ENCODE measurements at places on chromosomes 4 and X.

GRCh38 chr4:156948738-156949137, 22.9 kb downstream of the PDGFC start:
- no peak for DNase-seq

GRCh38 chr4:2389691-2390090, 28.8 kb downstream of the ZFYVE28 start:
- no peak for DNase-seq

DNA sequence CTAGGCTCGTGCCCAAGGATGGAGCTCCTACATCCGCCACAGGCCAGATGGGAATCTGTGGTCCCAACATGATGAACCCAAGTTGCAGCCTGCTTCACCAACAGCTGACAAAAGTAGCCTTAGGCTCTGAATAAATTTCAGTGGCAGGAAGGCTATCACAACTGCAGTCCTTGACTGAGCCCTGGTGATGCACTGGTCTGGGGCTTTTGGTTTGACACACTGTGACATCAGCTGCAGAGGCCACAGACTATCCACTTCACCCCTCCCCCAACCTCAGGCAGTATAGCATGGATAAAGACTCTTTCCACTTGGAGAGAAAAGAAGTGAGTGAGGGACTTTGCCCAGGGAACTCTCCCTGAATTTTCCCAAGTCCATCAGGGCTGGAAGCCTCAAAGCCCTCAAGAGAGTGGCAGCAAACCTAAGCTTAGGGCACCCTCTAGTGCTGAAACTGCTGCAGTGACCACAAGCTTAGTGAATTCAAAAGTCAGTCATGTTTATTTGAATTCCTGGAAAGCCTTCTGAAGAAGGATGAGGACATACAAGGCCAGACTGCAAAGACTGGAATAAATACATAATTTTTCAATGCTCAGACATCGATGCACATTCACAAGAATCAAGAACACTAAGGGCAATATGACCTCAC, 135.0 kb upstream of the TENT5D start:
- DNase-seq: no peak

- no peak for DNase-seq
Measured at GRCh38 chrX:50111742-50112141, 89.1 kb downstream of the AKAP4 start.

DNA sequence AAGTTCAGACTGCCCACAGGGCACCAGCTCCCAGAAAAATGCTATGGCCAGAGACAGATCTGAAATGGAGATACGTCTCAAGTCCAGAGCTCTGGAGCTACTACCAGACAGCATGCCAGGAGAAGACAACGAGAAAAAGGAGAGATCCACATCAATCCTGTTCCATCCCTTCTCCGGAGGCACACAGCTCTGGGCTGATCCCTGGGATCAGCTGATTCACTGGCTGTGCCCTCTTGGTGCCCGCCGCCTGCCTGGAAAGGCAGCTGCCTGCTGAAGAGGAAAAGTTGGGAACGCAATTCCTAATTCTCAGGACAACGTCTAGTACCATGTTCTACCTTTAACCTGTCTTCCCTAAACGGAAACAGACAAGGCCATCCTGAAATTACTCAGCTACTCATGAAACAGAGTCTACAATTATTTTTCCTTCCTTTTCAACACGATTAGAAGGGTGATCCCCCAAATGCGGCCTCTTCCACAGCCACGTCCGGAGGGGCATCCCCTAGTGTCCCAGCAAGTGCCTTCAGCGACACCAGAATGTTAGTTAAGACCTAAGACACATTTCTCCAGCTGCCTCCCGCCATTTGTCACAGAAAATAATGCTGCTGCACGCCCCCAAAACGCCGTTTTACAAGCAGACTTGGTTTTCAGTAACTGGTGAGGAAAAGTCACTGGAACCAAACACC, 2.4 kb downstream of the ZFYVE28 start:
- no peak for DNase-seq

DNA sequence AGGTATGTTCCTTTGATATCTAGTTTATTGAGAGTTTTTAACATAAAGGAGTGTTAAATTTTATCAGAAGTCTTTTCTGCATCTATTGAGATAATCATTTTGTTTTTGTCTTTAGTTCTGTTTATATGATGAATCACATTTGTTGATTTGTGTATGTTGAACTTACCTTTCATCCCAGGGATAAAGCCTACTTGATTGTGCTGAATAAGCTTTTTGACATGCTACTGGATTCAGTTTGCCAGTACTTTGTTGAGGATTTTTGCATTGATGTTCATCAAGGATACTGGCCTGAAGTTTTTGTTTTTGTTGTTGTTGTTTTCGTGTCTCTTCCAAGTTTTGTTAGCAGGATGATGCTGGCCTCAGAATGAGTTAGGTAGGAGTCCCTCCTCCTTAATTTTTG, 10.8 kb upstream of the AFM start:
- DNase-seq: no peak

DNA sequence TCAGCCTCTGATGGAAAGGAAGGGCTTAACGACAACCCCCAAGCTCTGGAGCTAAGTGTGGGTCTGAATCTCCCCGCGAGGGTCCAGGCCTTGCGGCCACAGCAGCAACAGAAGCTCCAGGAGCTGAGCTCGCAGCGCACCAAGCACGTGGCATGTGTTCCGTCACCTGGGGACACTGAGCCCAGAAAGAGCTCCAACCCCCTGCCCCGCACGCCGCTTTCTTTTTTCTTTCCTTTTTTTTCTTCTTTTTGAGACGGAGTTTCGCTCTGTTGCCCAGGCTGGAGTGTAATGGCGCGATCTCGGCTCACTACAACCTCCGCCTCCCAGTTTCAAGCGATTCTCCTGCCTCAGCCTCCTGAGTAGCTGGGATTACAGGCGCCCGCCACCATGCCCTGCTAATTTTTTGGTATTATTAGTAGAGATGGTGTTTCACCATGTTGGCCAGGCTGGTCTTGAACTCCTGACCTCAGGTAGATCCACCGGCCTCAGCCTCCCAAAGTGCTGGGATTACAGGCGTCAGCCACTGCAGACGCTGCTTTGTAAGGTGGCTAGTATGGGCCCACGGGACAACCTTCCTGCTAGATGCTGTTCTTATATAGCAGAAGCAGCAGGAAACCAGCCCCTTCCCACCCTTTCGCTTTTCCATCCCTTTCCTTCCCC, 685 bp upstream of the TNIP2 start:
- DNase-seq: no peak

GRCh38 chr4:61785761-61786160, 585.6 kb downstream of the ADGRL3 start:
- DNase-seq: no peak

- DNase-seq: no peak
Measured at GRCh38 chr4:169416997-169417396, 146.2 kb upstream of the SH3RF1 start.

DNA sequence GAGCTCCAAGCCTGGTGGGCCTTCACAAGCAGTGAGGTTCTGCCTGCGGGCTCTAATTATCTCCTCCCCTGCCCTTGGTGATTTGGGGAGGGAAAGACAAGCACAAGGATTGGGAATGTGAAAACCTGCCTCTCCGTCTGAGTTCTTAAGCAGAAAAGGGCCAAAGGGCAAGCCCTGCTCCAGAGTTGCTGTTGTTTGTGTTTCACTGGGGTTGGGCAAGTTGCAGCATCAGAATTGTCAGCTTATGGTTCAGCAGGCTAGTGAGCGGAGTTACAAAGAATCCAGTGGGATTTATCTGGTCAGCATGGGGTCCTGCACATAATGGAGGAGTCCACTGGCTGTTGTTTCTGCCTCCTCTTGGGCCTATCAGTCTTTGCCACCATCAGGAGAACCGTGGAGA, 60.5 kb downstream of the NHS start:
- DNase-seq: no peak

GRCh38 chr4:2186133-2186864, 55.6 kb downstream of the HAUS3 start:
- DNase-seq: peak; percentile 49

DNA sequence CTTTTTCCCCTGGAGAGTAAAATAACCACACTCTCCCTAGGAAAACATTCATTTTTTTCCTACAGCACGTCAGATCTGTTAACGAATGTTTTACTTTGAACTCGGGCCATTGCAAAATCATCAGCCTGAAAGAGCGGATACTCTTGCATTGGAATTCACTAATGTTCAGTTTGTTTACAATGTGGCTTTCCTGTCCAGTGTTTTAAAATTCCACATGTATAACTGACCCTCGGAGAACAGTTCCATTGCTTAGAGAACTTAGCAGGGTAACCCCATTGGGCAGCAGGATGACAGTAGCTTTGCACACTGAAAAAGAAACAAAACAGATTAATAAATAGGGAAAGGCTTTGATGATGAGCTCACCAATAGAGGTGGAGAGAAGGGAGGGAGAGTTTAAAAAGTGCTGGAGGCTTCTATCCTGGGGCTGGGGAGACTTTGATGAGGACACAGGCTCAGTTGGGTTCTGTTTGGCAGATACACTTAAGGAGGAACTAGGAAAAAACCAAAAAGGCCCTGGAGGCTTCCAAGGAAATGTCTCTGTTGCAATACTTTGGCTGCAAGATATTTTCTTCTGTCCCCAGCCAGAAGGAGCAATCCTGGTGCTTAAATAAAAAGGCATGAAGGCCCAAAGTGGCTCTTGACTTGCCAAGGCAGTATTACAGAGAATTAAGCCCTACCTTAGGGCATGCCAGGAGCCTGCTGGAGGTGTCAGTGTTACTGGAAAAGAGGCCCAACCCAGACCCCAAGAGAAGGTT, 143.1 kb downstream of the ARSF start:
- no peak for DNase-seq

DNA sequence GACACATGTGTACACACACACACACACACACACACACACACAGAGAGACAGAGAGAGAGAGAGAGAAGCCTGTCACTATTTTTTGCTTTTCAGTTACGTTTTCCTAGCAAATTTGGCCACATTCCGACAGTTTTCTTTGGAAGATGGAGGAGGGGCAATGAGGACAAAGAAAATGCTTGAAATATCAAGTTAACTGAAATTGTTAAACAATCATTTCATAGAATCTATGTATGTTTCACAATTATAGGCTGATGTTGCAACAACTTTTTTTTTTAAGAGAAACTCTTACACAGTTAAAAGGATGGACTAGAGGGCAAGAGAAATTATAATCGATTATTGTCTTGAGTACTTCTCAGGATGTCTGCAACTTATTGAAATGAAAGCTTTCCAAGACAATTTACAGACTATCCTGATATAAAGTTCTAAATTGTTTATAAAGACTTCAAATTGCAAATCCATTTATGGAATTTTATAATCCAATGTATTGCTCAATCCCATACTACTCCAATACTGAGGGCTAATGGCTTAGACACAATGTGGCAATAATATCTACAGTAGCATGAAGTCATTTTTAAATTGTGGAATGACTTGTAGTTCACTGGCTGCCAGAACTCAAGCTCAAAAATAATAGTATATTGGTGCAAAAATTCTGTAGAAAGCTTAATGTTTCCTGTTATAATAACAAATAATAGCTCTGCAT, 647.0 kb upstream of the PCDH7 start:
- no peak for DNase-seq

DNA sequence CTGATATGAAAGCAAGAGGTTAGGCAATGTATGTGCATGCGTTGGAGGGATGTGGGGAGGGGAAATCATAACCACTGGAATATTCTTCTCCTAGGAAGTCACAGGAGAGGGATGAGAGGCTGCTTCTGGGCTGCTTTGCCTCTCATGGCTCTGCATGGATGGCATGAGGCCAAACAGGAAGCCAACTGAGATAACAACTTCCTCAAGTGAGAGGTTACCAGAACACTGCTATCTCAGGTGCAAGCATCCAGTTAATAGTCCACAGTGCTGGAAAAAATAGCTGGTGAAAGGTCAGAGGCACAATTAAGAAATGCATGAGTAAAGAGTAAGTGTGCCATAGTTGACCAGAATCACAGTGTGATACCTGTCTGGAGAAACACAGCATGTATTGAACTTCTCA, 113.3 kb downstream of the ELOVL6 start:
- DNase-seq: peak; percentile 12

DNA sequence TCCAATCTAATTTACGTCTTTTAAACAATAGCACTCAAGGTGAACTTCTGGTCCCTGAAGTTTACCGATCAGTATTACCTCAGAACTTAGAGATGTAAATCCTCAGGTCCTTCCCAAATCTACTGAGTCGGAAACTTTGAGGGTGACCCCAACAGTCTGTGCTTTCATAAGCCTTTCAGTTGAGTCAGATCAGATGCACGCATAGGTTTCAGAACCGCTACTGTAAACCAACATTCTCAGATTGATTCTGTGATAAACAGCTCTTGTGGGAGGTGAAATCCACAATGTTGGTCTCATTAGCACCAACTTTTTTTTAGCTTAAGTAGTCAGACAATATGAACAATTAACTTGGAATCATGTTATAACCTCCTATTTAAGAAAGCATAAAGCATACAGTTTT, 86.0 kb downstream of the WWC2 start:
- no peak for DNase-seq

DNA sequence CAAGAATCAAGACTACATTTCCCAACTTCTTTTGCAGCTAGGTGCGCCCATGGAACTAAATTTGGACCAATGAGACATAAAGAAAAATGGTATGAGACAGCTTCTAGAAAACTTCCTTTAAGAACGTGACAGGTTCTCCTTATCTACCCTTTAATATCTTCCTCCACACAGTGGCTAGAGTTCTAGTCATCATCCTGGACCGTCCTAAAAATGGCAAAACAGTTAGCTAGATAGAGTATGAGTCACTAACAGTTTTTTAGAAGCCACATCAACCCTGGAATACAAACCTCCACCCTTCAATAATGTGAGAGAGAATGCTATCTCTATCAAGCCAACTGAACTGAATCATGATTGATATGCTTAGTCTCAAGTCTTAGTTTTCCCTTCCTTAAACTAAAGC, 267.9 kb upstream of the SLC7A11 start:
- DNase-seq: no peak

- DNase-seq: no peak
Measured at GRCh38 chr4:26663888-26664287, 80.0 kb downstream of the TBC1D19 start.

DNA sequence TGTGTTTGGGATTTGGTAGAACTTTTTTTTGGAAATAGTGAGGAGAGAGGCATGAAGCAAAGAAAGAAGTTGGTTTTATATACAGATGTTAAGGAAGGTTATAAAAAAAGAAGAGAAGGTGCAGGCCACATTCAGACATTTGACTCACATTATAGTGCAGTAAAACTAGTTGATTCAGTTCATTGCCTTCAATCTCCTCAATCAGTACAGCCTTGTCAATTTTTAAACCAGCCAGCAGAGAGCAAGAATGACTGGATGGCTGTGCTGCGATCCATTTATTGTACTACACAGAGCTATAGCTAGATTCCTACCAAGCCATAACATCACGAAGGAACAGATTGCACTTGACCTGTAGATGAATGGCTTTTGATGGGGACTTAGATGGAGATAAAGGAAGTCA, 79.7 kb upstream of the LSM6 start:
- no peak for DNase-seq

DNA sequence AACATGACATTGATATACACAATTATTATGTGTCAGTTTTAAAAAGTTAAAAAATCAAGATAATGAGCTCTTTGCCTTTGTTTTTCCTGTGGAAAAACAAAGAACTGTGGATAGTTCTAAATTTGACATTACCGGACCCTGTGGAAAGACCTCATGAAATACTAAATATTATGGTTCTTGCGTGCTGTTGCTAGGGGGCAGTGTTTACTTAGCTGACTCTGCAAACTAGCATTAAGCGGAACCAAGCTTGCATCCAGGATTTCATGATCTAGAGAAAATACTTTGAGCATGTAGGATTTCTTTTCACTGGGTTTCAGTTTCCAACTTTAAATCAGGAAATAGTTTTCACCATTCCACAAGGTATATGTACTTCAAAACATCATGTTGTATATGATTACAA, 33.6 kb downstream of the CLCN4 start:
- DNase-seq: peak; percentile 48
